ENCODE measurements at places on chromosomes 12 and 14. TPM values are rescaled to one million over a fixed set of nuclear protein-coding genes. Genes with fewer than 3 reads are reported as not detected.

GRCh38 chr14:28321475-28322244 is 444.9 kb upstream of the FOXG1 start:
- DNase-seq: no peak

GRCh38 chr14:51643140-51643539 is 8.6 kb upstream of the FRMD6 start:
- no peak for DNase-seq

- DNase-seq: peak; percentile 54
Observed at GRCh38 chr14:68248481-68249255, 429.1 kb downstream of the RAD51B start.

DNA sequence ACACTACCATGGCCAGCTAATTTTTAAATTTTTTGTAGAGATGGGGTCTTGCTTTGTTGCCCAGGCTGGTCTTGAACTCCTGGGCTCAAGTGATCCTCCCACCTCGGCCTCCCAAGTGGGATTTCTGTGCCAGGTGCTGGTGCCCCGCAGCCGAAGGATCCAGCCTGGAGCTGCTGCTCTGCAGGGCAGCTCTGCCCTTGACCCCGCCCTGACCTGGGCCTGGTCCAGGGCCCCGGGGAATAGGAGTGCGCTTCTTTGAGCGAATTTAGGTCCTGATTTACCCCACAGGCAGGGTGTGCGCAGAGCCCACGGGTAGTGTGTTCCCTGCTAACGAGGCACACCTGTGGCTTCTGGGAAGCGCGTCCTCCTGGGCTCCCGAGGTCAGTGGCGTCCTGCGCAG is 15.2 kb downstream of the ACADS start:
- no peak for DNase-seq

GRCh38 chr12:52580496-52580895 is 6.9 kb upstream of the KRT74 start:
- no peak for DNase-seq

DNA sequence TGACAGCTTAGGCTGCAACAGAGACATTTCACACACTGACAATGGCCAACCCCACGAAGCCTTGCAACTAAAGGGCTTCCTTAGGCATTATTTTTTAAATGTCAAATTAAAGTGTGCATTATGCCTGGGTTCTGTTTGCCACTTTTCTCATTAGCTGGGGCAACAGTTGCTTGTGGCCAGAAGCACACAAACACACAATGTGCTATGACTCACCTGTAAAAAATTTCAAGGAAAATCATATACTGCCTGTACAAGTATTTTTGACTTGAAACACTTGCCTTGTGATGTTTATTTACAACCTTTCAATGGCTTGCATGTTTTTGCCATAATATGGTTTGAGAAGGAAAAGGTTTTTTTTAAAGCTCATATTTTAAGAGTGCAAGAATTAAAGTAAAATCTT is 1.9 kb downstream of the NTN4 start:
- no peak for DNase-seq

GRCh38 chr14:51053157-51053556 is 41.7 kb downstream of the TRIM9 start:
- DNase-seq: no peak

Gene IAPP
- not detected for polyA plus RNA-seq

Gene GDF11
- 19.8 TPM for polyA plus RNA-seq

Gene BDKRB2
- 1.2 TPM for polyA plus RNA-seq

All from left lung (tissue), 14 donors.